ENCODE measurements at places on chromosomes 7 and 10.

DNA sequence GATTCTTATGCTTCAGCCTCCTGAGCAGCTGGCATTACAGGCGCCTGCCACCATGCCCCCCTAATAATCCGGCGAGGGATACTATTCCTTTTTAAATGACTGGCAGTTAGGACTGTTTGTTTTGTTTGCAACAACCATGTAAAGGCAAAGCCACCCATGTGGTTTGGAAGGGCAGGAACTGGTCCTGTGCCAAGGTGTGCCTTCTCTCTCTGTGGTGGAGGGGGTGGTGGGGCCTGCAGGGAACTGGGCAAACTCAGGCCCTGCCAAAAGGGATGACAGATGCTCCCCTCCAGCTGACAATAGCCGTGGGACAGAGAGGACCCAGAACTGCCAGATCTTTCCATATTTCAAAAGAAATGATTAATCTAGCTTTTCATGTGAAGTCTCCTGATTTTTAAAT, 23.5 kb upstream of the WAPL start:
- DNase-seq: no peak

GRCh38 chr10:86951184-86951761, 6.1 kb downstream of the MMRN2 start:
- DNase-seq: no peak

DNA sequence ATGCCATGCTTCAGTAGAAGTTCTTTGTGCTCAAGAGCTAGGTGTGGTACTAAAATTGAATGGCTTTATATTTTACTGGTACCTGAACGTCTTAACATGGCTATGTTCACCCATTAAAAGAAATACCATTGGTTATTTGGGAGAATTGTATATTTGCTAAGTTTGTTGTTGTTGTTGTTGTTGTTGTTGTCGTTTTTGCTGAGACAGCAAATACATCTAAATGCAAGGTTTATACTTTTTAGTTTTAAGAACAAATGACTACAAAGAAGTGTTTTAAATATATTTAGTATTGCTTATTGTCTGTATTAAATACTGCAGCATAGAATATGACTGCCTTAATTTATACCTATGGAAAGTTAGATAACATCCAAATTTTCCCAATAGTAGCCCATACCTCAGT, 66.9 kb downstream of the HECW1 start:
- no peak for DNase-seq

DNA sequence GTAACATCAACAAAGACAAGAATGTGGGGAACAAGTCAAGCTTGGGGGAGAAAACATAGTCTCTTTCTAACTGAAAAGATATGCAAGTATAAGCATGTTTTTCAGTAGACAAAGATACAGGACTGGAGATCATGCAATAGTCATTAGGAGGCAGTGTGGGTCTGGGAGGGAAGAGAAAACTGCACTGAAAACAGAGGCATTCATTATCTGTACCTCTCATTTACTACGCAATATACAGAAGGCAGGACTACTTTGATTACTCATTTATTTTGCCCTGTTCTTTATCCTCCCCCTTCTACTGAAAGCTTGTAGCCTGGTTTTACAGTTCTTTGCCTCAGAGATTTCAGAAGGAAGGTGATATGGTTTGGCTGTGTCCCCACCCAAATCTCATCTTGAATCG, 341.2 kb downstream of the CRPPA start:
- DNase-seq: no peak

GRCh38 chr7:4856336-4857057, 5.3 kb downstream of the PAPOLB start:
- no peak for DNase-seq

DNA sequence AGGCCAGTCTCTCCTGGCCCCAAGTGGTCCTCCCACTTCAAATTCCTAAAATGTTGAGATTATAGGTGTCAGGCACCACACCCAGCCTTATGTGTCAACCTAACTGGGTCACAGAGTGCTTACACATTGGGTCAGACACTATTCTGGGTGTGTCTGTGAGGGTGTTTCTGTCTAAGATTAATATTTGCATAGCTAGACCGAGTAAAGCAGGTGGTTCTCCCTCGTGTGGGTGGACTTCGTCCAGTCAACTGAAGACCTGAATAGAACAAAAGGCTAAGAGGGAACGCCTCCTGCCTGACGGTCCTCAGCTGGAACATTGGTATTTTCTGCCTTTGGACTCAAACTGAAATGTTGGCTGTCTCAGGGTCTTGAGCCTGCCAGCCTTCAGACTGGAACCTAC, 11.5 kb downstream of the PPIF start:
- DNase-seq: no peak

DNA sequence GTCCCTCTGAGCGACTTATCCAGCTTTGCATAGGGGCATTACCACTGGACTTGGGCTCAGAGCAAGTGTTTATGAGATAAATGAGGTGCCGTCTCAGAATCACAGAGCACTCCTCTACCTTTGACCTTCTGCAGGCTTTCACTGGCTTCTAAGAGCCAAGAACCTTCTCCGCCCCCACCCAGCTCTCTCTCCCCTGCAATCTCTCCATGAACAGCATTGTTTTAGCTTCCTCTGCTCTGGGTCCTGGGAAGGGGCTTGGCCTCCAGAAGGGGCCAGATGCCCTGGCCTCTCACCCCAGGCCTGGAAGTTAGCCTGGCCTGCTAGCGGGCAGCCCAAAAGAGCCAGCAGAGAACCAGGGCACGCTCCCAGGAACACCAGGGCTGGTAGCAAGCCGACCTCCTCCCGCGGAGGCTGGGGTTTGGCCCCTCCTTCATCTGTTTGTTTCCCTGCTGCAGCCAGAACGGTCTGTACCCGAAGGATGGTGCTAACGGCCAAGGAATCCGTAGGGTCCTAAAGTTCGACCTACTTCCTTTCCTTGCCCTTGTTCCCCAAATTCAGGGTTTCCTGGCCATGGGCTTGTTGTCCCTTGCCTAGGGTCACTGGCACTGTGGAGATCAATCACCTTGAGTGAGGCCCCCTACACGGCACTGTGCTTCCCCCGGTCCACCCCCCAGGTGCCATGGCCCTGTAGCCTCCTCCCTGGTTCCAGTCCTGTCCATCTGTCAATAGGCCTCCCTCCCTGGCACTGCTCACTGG, 18.7 kb upstream of the DDIT4 start:
- DNase-seq: no peak

- no peak for DNase-seq
These were observed 18.4 kb upstream of the CCDC71L start for GRCh38 chr7:106679153-106679931.

GRCh38 chr10:117164592-117165537, 26.8 kb upstream of the VAX1 start:
- no peak for DNase-seq

DNA sequence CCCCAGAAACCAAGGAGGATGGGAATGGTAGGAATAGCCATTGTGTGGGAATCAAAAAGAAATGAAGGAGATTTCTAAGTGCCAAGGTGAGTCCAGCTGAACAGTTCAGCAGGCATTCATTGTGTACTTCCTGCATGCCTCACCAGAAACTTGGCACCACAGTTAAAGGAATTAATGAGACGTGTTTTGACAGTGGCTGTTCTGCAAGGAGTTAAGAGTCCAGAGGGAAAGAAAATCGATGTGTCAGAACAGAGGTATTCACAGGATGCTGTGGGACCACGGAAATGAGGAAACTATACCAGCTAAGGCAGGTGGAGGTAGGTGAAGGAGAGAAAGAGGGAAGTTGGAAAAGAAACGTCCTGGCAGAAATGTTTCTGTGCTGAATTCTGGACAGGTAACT, 78.1 kb downstream of the PRKCQ start:
- no peak for DNase-seq

GRCh38 chr7:32660936-32661335, 165.6 kb downstream of the AVL9 start:
- no peak for DNase-seq

DNA sequence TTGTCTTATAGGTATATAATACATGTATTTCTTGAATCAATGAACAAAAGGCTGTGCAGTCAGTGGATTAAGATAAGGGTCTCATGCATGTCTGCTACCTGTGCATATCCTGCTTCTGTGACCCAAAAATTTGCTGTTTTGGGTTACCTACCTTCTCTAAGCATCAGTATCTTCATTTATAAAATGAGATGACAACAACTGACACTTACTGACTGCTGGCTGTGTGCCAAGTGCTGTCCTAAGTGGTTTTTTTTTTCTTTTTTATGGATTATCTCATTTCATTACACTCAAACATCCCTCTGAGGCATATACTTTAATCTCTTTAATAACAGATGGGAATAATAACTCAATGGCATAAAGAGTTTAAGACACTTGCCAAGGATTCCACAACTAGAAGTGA, 2.1 kb downstream of the PDK4 start:
- no peak for DNase-seq

GRCh38 chr10:117477961-117478670, 64.4 kb upstream of the EMX2 start:
- no peak for DNase-seq

GRCh38 chr7:158850545-158851102, 5.7 kb upstream of the DYNC2I1 start:
- DNase-seq: no peak

DNA sequence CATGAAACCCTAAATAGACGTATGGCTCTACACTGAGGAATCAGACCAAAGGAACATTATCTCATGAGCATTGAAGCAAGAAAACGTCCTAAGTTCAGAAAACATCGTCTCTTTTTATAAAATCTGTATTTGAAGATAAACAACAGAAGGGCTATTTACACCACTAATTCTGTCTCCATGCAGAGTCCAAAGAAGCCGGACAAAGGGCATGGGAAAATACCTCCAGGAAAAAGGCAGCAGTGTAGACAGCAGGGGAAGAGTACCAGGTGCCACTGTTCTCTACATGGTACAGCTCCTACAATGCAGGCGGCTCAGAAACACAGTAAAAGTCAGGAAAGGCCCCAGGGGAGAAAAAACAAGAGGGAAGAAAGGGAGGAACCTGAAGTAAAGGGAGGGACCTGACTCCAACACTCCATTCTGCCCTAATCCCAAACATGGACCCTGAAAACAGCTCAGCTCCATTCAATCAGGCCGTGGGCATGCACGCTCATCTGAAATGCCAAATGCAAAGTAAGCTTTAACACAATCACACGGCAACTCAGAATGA, 17.5 kb downstream of the FAM171A1 start:
- no peak for DNase-seq

DNA sequence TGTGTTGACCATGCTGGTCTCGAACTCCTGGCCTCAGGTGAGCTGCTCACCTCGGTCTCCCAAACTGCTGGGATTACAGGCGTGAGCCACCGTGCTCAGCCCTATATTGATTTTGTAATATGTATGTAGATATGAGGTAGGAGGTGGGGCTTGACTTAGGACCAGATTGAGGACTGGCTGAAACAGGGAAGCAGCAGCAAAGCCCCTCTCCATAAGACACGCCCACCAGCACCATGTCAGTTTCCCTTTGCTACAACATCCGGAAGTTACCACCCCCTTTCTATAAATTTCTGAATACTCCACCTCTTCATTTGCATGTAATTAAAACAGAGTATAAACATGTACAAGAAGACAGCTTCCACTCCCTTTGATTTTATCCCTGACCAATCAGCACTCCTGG, 47.9 kb upstream of the MYL10 start:
- no peak for DNase-seq

GRCh38 chr10:32795598-32796183, 162.3 kb downstream of the ITGB1 start:
- no peak for DNase-seq

GRCh38 chr10:132283604-132284382, 24.0 kb downstream of the STK32C start:
- DNase-seq: no peak

- no peak for DNase-seq
These were observed 34.8 kb upstream of the SEPHS1 start for GRCh38 chr10:13382703-13383398.

- DNase-seq: no peak
These were observed 9.5 kb upstream of the HACD1 start for GRCh38 chr10:17626656-17627055.

DNA sequence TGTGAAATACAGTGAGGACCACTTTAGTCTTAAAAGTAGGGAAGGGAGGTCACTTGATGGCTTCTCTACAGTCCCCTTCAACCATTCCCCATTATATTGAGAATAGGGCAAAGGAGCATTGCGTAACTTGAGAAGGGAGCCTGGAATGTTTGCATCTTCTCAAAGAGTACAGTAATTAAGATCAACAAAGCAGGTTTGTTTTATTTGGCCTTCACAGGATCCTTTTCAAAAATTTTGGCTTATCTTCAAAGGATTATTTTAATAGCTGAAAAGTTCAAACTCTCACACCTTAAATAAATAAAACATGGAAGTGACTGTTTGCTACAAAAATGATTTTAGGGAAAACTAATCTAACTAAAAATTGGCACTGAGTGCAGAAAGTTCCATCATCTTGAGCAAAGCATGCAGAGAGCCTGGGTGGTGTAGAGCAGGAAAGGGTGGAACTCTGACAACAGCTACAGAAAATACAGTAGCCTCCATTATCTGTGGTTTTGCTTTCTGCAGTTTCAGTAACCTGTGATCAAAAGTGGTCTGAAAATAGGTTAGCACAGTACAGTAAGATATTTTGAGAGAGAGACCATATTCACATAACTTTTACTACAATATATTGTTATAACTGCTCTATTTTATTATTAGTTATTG, 214.0 kb downstream of the MDFIC start:
- DNase-seq: no peak

- DNase-seq: no peak
These were observed 26.3 kb upstream of the WDFY4 start for GRCh38 chr10:48658243-48658974.

GRCh38 chr10:48467669-48468068, 137.2 kb downstream of the ARHGAP22 start:
- DNase-seq: no peak

- no peak for DNase-seq
These were observed 996.8 kb downstream of the KCNMA1 start for GRCh38 chr10:76640806-76641205.

DNA sequence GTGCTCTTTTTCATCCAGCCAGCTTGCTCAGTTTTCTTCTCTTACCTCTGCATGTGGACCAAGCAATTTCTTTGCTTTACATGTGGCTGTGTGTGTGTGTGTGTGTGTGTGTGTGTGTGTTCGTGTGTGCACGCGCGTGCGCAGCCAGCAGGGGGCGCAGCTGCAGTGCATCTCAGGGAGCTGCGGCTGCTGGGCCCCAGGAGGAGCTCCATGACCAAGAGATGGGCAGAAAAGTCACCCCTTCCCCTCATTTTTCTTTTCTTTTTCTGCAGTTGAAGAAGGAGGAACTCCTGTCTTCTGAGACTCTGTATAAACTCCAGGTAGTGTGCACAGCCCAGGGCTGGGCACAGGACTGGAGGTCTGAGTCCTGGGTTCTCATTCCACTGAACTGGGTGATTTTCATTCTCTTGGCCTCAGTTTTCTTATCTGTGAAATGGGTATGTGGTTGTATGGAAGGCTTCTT, 41.8 kb downstream of the BLNK start:
- peak; percentile 37 for DNase-seq

DNA sequence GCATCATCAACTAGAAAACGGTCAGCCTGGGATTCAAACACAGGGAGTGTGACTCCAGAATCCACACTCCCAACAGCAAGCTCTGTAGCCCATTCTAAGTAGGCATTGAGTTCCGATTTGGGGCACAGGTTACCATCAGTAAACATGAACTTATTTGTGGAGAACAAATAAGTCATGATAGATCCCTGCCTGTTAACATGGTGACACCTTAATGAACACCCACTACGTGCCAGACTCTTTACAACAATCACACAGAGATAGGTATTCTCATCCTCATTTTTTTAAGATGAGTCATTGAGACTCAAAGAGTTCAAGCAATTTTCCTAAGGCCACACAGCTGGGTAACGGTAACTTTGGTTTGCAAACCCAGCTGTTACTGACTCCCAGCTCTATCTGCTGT, 91.5 kb downstream of the LYZL2 start:
- DNase-seq: no peak

- no peak for DNase-seq
These were observed 1509.1 kb downstream of the REEP3 start for GRCh38 chr10:65030263-65030662.

Measured in central memory CD8-positive, alpha-beta T cell (primary cell).